ENCODE measurements at places on chromosomes 2 and 18.

- DNase-seq = no peak
Measured at GRCh38 chr2:195411219-195411687, 245.8 kb upstream of the SLC39A10 start.

DNA sequence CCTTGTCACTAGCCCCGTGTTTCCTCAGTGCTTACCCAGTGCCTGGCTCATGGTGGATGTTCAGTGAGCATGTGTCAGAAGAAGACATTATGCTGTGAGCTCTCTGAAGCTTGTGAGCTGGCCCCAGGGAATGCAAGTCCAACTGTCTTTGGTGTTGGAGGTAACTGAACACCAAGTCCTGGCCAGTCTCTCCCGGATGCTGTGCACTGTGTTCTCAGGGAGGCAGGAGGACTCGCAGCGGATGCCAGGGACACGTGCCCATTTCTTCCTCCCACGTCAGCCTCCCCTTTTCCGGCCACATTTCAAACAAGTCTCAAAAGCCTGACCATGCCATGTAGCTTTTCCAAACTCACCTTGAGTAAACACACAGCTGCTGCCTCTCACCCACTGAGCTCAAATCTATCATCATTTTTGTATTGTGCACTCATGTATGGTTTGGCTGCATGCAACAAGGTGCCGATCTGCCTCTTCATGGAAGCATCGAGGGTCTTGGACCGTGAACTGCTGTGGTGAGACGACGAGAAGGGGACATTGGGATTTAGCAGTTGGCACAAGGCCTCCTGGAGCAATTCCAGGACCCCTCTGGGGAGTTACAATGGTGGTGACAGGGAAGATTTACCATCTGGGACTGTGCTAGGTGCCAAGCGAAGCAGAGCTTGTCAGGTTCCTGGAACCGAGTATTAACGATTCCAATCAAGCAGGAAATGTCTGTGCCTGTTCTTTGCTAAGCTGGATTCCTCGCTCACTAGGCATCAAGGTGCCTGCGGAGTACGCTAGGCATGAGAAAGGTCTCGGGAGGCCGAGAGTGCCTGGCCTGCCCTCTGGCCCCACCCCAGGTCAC is 44.4 kb upstream of the MGAT4A start:
- DNase-seq = no peak

DNA sequence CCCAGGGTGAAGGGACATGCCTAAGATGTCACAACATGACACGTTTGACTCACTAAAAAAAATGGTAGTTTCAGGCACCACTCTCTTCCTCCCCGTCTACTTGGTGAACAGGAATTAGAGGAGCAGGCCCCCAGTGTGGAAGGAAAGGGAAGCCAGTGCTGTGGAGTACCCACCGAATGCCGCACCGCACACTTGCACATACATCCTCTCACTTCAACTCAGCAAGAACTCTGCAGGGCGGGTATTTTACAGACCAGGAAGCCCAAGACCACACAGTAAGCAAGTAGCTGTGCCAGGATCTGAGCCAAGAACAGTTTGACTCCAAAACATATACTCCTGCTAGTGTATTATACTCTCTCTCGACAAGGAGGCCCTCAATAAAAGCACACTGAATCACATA is 69.8 kb downstream of the BCL2 start:
- DNase-seq = no peak

- DNase-seq = no peak
Measured at GRCh38 chr2:143192716-143193115, 63.5 kb downstream of the ARHGAP15 start.

DNA sequence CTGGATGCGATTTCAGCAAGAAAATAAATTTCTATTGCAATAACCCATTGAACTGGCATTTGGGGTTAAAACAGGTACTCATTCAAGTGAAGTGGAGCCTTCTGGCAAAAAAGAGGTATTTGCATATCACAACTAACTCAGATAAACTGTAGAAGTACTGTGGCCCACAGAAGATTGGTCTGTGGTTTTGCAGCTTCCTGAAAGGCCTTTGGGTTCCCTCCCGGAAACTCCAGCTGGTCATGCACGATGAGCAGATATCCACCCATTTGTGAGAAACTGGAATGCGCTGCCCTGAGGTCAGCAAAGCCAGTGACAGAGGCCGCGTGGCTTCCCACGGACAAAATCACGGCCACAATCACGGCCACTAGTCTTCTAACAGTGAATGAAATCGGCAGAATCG is 106.3 kb downstream of the EPHA4 start:
- no peak for DNase-seq

DNA sequence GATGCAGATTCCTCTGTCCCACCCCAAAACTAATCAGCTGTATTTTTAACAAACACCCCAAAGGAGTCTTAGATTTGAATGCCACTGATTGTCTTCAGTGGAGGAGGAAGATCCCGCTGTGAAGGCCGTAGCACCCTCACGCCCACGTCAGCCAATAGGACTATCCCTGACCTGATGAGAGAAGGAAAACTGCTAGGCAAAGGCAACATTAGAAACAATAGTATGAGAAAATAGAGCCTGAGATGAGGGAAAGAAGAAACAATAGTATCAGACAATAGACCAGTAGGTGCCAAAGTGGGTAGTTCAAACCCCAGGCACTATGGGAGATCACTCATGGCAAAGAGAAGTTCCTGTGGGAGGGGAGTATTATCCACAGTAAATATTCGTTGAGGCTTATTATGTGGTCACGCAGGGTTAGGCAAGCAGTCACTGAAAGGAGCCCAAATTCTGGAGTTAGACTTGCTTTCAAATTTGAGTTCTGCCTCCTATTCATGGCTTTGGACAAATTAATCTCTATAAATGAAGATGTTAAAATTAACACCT is 2.8 kb downstream of the PCBP1 start:
- peak; percentile 27 for DNase-seq

GRCh38 chr2:28915939-28916338 is 21.5 kb downstream of the WDR43 start:
- no peak for DNase-seq

GRCh38 chr2:171167352-171167997 is 6.8 kb upstream of the TLK1 start:
- no peak for DNase-seq

- peak; percentile 98 for DNase-seq
Measured at GRCh38 chr2:235011929-235012631, 60.3 kb downstream of the SH3BP4 start.

DNA sequence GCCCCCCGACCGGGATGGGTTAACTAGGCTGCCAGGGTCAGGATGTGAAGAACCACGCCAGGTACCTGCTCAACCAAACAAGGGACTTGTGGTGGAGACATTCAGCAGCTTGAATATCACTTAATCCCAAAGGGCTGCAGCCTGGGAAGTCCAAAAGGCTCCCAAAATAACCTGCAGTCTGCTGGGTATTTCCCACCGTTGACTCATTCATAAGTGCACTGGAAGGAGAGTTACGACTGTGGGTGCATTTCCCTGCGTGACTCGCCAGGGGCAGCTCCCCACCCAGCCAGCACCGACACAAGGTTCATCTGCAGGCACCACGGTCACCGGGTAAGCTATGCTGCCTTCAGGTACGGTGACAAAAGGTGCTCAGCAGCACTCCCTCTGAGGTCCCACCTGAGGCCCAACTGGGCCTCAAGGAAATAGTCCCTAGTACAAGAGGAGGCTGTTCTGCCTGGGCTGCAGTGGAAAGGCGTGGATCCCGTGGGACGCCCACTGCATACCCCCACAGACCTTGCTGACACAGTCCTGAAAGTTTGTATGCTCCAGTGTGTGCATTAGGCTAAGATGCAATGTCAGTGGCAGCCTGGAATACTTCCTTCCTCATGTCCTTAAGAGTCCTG is 86.5 kb downstream of the UXS1 start:
- no peak for DNase-seq

GRCh38 chr2:54073796-54074195 is 41.6 kb upstream of the ACYP2 start:
- no peak for DNase-seq

DNA sequence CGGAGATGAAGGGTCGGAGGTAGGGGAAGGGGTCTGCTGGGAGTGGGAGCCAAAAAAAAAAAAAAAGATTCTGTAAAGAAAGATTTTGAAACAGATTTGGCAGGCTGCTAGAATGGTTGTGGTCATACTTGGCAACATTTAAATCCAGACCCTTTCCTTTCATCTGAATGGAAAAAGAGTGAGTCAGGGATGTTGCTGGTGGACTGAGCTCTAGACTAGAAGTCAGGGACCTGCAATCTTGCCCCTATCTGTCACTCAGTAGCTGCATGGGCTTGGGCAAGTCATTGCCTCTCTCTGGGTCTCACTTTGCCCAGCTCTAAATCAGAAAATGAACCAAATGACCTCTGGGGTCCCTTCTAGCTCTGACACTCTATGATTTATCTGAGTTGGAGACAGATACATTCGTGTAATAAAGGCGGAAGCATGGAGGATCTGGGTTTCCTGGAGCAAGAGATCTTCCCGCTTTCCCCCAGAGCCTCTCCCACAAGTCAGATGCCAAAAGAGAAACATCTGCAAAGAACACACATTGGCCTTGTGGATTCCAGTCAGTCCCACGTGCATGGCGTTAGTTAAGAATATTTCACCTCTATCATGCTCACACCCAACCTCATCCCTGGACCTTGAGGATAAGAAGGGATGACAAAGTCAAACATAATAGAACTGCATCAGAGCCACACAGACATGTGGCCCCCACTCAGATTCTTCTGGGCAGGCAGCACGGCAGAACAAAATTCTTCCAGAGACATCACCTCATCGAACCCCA is 58.5 kb downstream of the ADD2 start:
- DNase-seq = no peak
